ENCODE measurements at places on chromosomes 11 and 22.

DNA sequence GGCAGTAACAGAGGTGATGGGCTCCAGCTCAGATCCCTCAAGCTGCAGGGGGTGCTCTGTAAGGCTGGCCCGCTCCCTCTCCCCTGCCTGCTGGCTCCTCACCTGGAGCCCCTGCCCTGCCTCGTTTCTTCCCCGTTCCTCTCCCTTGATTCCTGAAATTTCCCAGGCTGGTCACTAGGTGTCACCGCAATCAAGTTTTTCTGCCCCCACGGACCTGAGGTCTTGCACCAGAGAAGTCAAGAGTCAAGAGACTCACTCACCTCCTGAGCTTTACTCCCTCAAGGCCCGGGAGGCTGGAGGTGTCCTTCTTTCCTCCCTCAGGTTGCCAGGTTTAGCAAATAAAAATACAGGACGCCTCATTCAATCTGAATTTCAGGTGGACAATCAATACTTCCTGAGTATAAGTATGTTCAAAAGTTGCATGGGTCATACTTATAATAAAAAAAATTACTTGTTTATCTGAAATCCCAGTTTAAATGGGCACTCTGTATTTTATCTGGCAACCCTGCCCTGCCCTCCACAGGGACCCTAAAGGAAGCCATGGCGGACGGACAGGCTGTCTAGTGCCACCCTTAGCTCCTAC, 69.2 kb downstream of the SCUBE1 start:
- peak; percentile 69 for DNase-seq

GRCh38 chr11:10686311-10686710, 7.2 kb downstream of the IRAG1 start:
- DNase-seq, result no peak

- DNase-seq, result no peak
Measured at GRCh38 chr22:48947636-48948035, 880.0 kb downstream of the BRD1 start.

DNA sequence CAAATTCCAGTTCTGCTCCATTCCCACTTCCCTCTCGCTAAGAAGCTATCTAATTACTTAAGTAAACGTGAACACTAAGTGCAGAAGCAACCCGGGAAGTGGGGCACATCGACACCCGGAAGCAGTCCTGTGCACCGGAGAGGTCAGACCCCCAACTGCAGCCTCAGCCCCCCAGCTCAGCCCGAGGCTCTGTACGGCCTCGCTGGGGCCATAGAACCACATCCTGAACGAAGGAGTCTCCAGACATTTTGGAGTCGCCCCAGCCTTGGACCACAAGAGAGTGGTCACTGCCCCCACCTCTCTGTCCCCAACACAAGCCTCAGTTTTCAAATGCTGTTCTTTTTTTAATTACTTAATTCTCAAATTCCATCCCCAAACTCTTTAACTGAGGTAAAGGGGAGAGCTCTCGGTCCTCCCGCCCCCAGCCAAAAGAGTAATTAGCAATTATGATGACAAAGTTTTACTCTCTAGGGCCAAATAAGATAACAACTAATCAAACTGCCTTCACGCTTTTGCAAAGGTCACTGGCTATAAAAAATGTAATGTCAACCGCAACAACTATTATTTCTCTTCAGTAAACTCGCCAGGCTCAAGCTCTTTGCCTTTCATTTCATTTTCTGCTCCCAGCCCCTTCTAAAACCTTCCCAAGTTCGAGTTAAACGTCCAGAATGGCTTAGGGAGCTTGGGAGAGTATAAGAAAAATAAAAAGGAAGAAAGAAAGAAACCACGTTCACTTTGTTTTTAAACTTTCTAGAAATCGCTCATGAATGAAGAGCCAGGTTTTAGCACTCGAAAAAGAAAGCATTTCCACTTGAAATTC, 2.2 kb downstream of the PAX6 start:
- DNase-seq, result no peak

- peak; percentile 32 for DNase-seq
Measured at GRCh38 chr11:59999691-60000090, 17.3 kb upstream of the OOSP4B start.

- peak; percentile 66 for DNase-seq
Measured at GRCh38 chr11:10455637-10456487, 798 bp downstream of the AMPD3 start.

DNA sequence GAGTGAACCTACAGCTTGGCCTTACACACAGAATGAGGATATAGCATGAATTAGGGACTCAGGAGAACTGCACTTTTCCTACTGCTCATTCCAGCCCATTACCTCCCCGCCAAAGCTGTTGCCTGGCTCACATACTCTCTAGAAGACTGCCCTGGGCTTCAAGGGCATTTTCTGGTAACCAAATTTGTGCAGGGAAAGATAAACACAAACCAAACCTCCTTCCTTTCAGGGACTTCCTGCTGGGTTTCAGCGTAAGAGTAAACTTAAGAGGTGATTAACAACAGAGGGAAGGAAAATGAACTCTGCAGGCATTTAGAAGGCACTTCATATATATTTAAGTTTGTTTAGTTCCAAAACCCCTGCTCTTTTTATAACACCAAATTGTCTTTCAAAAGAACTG, 194.9 kb downstream of the SWAP70 start:
- DNase-seq, result no peak

GRCh38 chr11:20134991-20135736, 25.1 kb downstream of the DBX1 start:
- DNase-seq, result no peak

- no peak for DNase-seq
Measured at GRCh38 chr11:108199446-108200321, 22.8 kb downstream of the NPAT start.

- DNase-seq, result no peak
Measured at GRCh38 chr11:73969991-73970800, 12.4 kb downstream of the UCP2 start.

- peak; percentile 77 for DNase-seq
Measured at GRCh38 chr22:40036591-40037225, 42.0 kb downstream of the FAM83F start.

DNA sequence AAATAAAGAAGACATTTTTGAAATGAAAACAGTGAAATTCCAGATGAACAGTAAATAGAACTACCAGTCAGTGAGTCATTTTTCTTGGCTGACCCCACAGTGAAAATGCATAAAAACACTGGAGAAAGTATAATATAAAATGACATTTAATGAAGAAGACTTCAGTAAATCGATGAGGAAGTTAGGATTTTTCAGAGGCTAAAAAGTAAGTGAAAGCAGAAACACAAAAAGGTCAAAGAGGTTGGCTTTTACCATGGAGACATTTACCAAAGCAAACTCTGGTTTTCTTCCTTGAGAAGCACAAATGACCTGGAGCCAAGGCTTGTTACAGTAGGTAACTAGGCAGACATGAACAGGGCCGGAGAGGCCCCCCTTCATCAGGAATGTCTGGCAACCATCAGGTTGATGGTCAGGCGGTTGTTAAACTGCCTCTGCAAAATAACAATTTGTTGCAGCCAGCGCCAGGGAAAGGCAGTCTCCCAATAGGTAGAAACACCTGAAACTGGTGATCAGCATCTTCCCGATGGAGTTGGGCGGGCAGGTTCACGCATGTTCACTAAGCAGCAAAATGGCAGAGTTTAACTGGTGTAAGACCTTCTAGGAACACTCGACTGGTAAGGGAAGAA, 16.7 kb upstream of the TMEM123 start:
- DNase-seq, result no peak

- DNase-seq, result no peak
Measured at GRCh38 chr11:64419818-64420485, 61.0 kb downstream of the RPS6KA4 start.

Data from retina (tissue), 1 donor.